Spinal cord (tissue), 10 donors: ENCODE measurements at places on chromosomes 6 and 20. TPM values are rescaled to one million over a fixed set of nuclear protein-coding genes. Genes with fewer than 3 reads are reported as not detected.

DNA sequence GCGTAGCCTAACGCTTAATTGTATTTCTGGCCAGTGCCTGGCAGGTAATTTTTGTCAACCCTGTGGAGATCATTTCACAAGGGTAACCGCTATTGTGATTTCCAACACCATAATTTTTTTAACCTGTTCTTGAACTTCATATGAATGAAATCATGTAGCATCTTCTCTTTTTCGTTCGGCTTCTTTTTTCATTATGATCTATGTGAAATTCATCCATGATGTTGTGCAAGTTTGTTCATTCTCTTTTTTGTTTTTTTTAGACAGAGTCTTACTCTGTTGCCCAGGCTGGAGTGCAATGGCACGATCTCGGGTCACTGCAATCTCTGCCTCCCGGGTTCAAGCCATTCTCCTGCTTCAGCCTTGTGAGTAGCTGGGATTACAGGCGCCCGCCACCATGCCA lies 42.5 kb upstream of the TGM3 start:
- DNase-seq = no peak

- no peak for DNase-seq
These were observed 452.4 kb upstream of the PTCHD4 start for GRCh38 chr6:48563433-48563832.

STMND1 gene
- total RNA-seq = 1.7 TPM

- DNase-seq = no peak
These were observed 3.4 kb downstream of the TREM2 start for GRCh38 chr6:41159415-41160082.

TPD52L1 gene
- 55.1 TPM for total RNA-seq

RGS19 gene
- 10.7 TPM for total RNA-seq

NR2E1 gene
- 0.83 TPM for total RNA-seq

MLN gene
- total RNA-seq = not detected

GRCh38 chr20:62351469-62352401 lies 15.4 kb downstream of the LAMA5 start:
- no peak for DNase-seq

- no peak for DNase-seq
These were observed 66.8 kb downstream of the RIN2 start for GRCh38 chr20:19824861-19825260.

LAMA2 gene
- 126 TPM for total RNA-seq

GRCh38 chr6:25995507-25995906 lies 32.9 kb downstream of the TRIM38 start:
- DNase-seq = no peak

QRSL1 gene
- total RNA-seq = 18.1 TPM

PROKR2 gene
- total RNA-seq = 3.2 TPM

- DNase-seq = no peak
These were observed 4.9 kb upstream of the CDH22 start for GRCh38 chr20:46312945-46313861.

C4B gene
- total RNA-seq = 67.4 TPM

DNA sequence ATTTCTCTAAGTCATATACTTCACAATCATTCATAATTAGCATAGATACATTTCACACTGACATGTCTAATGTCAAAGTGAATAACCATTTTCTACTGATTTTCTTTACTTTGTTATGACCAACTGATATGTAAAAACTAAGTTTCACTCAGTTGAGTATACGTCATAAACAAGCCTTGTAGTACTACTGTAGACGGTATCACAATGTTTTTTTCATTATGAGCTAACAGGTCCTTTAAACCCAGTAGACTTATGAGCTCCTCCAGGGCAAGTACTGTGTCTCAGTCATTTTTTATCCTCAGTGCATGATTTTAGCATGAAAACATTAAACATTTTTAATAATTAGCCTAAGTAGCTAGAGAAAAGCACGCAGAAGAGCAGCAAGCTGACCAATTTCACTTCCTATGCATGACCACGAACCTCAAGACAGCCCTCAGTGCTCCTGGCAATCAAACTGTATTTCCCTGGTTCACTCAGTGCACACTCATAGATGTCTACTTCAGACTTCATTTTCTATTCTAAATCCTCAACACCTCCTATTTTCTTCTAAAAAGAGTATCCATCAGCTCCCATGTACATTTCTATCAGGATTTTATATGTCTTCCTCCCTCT lies 32.0 kb upstream of the TFAP2D start:
- DNase-seq = no peak

CGA gene
- total RNA-seq = not detected

DNA sequence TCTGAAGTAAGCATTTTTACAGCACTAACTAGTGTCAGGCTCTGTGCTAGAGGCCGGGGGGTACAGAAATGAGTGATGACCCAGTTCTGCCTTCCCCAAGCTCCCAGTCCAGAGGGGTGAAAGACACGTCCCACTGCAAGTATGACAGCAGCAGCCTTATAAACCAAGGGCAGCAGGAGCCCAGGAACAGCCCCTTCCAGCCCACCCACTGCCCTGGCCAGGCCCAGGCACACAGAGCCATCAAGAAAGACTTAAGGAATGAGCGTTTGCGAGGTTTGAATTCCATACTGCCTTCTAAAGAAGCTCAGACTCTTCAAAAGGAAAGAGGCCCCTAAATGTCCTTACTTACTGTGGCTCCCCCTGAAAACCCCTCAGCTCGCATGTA lies 10.0 kb downstream of the TRERF1 start:
- no peak for DNase-seq

GSTA1 gene
- total RNA-seq = 0.72 TPM

GRCh38 chr6:12836009-12836408 lies 119.4 kb downstream of the PHACTR1 start:
- DNase-seq = no peak

ATRN gene
- total RNA-seq = 64.2 TPM

DNA sequence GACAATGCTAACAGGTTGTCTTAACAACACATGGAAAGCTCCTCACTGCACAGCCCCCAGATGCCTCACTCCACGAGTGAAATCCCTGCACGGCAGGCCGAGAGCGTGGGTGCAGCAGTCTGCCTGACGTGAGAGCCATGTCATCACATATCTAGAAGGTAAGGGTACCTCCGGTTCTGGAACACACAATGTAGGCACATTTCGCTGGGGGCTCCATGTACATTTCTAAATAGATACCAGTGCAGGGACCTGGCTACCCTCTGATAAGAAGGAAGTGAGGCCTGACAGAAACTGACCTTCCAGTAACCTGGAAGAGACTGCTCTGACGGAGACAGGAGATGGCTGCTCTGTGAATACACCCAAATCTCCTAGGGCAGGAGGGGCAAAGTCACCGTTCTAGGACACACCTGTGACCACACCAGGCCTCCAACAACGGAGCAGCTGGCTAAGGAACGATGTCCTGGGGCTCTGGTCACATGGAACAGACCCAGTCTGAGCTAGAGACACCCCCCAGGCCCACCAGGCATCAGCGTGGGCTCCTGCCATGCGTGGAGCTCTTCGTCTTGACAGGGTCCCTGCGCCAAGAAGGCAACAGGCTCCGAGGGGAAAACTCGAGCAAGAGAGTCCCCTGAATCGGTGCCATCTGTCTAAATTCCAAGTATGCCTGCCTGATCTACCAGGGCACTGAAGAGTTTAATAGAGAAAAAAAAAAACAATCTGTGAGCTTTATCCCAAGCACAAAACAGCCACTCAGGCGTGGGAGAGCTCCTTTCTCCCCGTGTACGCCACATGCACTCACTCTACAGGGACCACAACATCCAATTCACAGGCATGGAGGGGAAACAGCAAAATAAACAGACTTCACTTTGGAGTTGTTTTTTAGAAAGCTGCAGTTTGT lies 27.5 kb downstream of the RNASET2 start:
- no peak for DNase-seq

GRCh38 chr6:116278481-116278829 lies 1.3 kb downstream of the TSPYL1 start:
- no peak for DNase-seq

DNA sequence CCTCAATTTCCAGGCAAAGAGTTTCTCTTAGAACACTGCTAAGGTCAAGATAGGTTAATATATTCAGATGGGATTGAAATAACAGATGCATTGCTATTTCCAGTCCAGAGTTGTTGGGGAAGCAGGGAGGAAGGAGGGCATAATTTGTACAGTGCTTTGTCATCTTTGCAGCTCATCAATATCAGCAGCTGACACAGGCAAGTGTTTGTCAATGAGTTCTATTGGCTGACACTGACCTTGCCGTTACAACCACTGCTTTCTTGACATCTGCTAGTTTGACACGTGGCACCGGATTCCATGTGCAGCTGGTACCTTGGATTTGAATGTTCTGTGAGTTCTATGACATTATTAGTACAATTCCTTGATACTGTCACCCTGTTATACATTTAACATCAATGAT lies 28.0 kb upstream of the MLIP start:
- no peak for DNase-seq
